AML-193 (cell line): ENCODE measurements at places on chromosomes 7 and 10.

- DNase-seq: peak; percentile 1
Observed at GRCh38 chr10:16314259-16314658, 122.6 kb upstream of the PTER start.

DNA sequence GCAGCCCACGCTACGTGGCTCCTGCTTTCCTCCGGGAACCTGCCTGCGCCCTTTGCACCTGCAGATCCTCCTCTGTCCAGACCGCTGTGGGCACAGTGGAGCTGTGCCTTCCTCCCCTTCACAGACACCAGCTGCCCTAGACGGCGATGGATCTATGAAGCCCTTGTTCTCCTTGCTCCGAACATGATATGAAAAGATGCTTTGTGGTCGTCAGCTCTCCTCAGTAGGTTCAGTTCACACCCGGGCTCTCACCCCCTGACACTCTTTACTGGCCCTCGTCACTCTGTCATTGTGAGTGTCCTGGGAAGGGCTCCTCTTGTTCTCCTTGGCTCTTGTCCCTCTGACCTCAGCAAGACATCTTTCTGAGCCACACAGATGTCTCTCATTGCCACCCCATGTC lies 4.2 kb downstream of the ZNF488 start:
- no peak for DNase-seq

- no peak for DNase-seq
Observed at GRCh38 chr7:120229084-120229483, 43.9 kb upstream of the KCND2 start.

GRCh38 chr10:93821051-93821772 lies 63.5 kb downstream of the LGI1 start:
- DNase-seq: no peak

GRCh38 chr10:12401466-12401865 lies 52.1 kb downstream of the CAMK1D start:
- no peak for DNase-seq

- no peak for DNase-seq
Observed at GRCh38 chr10:9786576-9786975, 1231.1 kb upstream of the CELF2 start.

- no peak for DNase-seq
Observed at GRCh38 chr7:110894111-110894510, 196.8 kb upstream of the LRRN3 start.

DNA sequence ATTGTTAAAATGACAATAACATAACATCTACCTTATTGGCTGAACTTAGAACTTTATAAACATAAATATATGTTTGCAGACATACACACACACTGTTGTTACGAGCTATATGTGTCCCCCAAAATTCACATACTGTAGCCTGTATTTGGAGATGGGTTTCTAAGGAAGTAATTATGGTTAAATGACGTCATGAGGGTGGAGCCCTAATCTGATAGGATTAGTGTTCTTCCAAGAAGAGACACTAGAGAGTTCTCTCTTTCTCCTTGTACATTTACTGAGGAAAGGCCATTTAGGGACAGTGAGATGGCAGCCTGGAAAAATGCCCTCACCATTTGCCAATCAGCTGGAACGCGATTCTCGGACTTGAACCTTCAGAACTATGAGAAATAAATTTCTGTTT lies 211.7 kb downstream of the SUGCT start:
- no peak for DNase-seq

- no peak for DNase-seq
Observed at GRCh38 chr10:104581884-104582601, 59.0 kb upstream of the SORCS3 start.

DNA sequence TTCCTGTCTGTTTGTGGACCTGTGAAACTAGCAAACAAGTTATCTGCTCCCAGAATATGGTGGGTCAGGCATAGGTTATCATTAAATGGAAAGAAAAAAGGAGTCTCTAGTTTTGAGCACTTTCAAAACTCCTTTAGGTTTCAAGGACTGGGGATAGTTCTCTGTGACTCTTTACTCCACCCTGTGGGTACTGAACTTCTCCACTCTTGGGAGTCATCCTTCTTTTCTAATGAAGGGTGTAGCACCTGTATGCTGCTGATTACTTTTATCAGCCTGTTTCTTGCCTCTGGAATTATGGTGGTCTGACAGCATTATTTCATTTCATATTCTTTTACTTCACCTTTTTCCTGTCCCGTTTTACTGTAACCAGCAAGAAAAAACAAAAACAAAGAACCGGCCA lies 6.7 kb downstream of the GNAI1 start:
- DNase-seq: no peak

DNA sequence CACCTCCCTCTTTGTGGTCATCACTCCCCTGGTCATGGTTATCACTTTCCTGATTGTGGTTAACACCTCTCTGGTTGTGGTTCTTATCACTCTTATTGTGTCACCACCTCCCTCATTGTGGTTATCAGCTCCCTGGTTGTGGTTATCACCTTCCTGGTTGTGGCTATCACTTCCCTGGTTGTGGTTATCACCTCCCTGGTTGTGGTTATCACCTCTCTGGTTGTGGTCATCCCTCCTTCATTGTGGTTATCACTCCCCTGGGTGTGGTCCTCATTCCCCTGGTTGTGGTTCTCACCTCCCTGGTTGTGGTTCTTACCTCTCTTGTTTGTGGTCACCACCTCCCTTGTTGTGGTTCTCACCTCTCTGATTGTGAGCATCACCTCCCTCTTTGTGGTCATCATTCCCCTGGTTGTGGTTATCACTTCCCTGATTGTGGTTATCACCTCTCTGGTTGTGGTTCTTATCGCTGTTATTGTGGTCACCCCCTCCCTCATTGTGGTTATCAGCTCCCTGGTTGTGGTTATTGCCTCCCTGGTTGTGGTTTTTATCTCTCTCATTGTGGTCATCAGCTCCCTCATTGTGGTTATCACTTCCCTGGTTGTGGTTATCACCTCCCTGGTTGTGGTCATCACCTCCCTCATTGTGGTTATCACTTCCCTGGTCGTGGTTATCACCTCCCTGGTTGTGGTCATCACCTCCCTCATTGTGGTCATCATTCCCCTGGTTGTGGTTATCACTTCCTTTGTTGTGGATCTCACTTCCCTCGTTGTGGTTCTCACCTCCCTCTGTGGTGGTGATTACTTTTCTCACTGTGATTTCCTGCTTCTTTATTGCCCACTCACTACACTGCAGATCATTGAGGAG lies 106.7 kb downstream of the GPR26 start:
- DNase-seq: no peak

DNA sequence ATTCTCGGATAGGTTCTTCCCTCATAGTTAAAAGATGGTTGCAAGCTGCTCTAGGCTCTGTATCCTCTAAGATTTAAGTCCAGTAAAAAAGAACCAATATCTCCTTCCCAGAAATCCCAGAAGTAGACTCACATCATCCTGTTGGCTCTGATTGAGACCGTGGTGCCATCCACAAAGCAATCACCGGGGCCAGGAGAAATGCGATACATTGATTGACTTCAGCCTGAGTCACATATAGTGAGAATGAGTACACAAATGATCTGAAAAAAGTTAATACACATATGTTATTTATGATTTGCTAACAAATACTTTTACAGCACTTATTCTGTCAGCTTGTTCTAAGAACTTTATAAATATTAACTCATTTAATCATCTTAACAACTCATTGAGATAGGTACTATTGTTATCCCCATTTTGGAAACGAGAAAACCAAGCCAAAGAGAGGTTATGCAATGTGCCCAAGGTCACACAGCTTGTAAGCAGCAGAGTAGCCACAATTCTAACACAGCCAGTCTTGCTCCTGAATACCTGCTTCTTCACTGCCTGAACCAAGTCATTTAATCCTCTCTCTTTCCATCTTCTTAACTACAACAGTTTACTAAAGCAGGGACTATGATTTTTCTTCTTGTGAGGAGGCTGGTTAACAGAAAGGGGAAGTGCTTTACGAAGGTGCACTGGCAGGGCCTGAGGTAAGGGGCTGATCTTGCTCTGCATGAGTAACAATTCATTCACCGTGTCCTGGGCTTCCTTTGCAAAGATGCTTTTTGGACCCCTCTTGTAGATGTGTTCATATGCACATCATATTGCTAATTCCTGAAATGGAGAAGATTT lies 177.0 kb downstream of the REEP3 start:
- DNase-seq: no peak

DNA sequence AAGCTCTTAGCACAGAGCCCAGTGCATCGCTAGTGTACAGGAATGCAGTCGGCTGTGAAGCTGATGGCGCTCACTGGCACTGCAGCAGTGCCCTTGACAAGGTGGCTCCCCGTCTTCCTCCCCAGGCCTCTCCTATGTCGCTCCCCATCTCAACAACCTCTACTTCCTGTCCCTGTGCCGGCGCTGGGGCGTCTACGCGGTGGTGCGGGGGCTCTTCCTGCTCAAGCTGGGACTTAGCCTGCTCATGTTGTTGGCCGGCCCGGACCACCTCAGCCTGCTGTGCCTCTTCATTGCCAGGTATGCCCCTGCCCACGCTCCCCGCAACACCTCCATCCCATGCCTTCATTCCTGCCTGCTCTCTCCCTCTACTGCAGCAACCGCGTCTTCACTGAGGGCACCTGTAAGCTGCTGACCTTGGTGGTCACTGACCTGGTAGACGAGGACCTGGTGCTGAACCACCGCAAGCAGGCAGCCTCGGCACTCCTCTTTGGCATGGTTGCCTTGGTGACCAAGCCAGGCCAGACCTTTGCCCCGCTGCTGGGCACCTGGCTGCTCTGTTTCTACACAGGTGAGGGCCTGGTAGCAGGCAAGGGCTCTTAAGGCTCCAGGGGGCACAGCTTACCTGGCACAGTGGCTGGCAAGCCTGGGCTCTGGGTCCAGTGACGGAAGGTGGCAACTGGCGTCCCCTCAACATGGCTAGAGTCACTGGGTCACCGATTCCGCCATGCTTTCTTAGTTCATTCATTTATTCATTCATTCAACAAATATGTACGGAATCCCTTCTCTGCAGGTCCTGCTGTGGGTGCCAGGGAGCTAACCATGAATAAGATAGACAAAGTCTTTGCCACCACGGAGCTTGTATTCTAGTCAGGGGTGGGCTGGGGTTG lies 22.3 kb upstream of the C10orf95 start:
- DNase-seq: no peak

GRCh38 chr10:119505588-119506315 lies 36.8 kb downstream of the RGS10 start:
- DNase-seq: no peak

GRCh38 chr10:3446221-3446620 lies 273.6 kb upstream of the PITRM1 start:
- DNase-seq: no peak

- DNase-seq: no peak
Observed at GRCh38 chr7:46291050-46291438, 370.0 kb upstream of the IGFBP3 start.

DNA sequence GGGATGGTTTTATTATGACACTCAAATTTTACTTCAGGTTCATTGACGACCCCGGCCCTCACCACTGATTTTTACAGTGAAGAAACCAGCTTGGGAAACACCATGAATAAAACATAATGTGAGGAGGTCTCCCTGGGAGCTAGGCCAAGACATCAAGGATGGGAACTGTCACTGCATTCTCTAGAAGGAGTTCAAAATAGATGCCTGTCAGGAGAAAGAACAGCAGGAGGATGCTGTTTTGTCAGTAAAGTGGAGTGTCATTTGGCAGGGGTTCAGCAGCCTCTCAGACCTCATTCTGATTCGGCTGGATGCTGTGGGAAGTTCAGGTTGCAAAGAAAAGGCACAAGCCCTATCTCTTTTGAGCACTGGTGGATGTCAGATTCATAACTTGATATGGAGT lies 360.3 kb upstream of the C7orf33 start:
- no peak for DNase-seq

- no peak for DNase-seq
Observed at GRCh38 chr7:74505471-74506324, 52.0 kb downstream of the GTF2IRD1 start.

- DNase-seq: no peak
Observed at GRCh38 chr10:104638861-104639589, 2.1 kb upstream of the SORCS3 start.

DNA sequence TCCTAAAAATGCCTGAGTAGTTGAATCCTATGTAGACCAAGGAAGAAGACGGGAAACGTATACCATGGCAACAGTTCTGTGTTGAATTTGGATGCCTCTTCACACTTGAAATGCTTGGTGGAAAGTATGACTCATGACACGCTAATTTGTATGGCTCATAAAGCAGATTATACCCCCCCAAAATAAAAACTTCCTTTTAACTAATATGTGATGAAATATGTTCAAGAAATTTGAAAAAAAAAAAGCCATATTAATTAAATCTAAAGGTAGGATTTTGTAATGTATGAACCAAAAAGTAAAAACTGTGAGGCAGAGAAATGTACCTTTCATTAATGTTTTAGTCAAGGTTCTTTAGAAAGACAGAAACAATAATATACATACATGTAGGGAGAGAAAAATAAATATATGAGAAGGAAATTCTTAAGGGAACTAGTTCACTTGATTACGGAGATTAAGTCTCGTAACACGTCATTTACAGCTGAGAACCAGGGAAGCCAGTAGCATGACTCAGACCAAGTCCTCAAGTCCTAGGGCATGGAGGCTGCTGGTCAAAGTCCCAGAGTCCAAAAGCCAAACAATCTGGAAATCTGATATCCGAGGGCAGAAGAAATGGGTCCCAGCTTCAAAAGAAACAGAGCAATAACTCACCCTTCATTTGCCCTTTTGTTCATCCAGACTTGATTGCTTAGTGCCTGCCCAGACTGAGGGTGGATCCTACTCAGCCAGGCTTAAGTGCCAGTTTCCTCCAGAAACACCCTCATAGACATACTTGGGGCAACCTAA lies 485.1 kb downstream of the SEMA3D start:
- no peak for DNase-seq

- no peak for DNase-seq
Observed at GRCh38 chr7:97096037-97096436, 21.5 kb upstream of the SDHAF3 start.

DNA sequence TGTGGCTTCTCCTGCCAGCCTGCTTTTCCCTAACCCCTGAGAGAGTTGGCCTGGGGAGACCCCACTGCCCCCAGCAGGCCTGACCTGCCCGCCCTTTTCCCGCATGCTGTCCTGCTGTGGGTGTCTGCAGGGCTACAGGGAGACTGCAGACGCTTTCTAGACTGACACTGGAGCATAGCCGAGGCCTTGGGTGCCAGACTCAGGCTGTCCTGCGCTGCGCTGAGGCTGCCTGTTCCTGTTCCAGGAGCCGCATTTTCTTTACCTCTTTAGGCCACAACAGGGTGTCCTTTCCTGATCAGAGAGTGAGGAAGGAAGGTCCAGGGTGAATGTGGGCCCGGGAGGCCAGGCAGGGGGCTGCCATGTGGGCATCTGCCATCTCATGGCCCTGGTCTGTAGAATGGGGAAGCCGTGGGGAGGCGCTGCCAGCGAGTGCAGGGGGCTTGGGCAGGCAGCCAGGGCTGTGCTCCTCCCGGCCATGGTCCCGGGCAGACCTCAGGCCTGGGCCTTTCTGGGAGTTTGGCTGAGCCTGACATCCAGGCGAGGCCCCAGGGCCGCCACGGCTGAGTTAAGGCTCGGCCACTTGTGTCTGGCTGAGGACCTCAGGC lies 3.6 kb downstream of the PWWP2B start:
- DNase-seq: no peak

- DNase-seq: no peak
Observed at GRCh38 chr7:105353752-105354328, 34.9 kb downstream of the SRPK2 start.

DNA sequence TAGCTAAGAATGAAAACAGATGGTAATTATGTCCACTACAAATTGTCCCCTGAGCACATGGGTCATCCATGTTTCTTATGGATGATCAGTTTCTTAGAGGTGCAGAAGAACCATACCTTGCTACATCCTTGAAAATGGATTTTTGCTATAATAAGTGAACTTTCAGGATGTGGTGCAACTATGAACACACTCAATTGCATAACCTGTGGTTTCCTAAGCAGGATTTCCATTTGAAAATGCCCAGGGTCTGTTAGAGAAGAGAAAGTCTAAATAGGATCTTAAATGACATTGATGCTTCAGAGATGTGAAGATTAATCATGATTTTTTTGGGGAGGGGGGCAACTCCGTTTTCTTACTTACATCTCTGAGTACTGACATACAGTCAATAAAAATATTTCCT lies 39.6 kb upstream of the CACNB2 start:
- peak; percentile 66 for DNase-seq
